ENCODE measurements at places on chromosomes 4 and X.
A peak's percentile ranks its signal among the peaks of the same experiment; 100 is the strongest.

- DNase-seq = no peak
Measured at GRCh38 chrX:16711893-16712547, 449 bp downstream of the CTPS2 start.

DNA sequence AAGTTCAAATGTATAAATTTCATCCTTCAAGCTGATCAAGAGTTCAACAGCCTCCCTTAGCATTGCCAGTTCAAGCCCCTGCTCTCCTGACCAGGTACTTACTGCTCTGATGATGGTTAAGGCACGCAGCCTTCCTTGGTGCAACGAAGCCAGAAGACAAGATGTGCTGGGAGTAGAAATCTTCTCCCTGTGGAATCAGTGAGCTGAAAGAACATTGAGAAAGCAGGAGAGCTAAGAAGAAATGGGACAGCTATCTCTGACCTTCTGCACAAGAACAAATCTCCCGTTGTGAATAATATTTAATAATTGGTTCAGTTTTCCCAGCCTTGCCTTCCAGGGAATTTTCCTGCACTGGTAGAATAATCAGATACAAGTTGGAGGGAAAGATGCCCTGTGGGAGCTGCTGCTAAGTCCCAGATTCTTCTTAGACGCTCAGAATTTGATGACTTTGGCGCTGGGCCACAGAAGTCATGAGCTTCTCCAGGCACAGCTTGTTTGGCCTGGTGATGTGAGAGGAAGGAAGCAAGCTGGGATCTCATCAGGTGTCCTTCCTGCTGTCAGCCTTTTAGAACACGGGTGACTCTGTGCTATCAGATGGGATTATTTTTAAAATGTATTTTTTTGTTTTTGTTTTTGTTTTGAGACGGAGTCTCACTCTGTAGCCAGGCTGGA, 77.8 kb downstream of the CD38 start:
- no peak for DNase-seq

DNA sequence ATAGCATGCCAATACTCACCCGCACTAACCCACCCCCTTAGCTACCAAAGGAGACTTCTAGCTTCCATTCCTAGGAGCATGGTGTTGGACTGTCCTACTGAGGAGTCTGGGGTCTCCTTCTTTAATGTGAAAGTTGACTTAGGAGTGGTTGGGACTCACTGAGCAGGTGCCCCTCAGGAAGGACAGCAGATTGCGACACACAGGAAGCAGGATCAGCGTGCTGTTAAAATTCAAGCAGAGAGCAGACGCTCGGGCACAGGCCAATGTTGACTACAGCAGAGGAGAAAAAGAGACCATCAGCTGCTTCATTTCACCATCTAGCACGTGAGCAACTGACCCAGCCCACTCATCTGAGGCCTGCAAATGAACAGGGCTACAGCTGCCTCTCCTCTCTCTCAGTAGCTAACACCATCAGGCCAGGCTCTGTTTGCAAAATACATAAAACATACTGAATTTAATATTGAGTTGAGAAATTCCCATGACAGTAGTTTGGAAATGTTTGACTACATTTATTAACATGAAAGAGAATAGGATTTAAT, 10.8 kb downstream of the NOX1 start:
- no peak for DNase-seq

- DNase-seq = no peak
Measured at GRCh38 chr4:106034220-106034619, 138.9 kb downstream of the NPNT start.

GRCh38 chr4:169179609-169180521, 90.9 kb downstream of the SH3RF1 start:
- DNase-seq = no peak

GRCh38 chr4:71411981-71412380, 73.2 kb downstream of the SLC4A4 start:
- no peak for DNase-seq

- peak; percentile 35 for DNase-seq
Measured at GRCh38 chrX:40266490-40267333, 169.0 kb upstream of the BCOR start.

- no peak for DNase-seq
Measured at GRCh38 chr4:172740434-172740833, 428.2 kb upstream of the GALNT7 start.

GRCh38 chr4:164536814-164537213, 217.1 kb upstream of the SMIM31 start:
- DNase-seq = no peak

GRCh38 chrX:36909676-36910030, 98.5 kb upstream of the FAM47C start:
- no peak for DNase-seq

DNA sequence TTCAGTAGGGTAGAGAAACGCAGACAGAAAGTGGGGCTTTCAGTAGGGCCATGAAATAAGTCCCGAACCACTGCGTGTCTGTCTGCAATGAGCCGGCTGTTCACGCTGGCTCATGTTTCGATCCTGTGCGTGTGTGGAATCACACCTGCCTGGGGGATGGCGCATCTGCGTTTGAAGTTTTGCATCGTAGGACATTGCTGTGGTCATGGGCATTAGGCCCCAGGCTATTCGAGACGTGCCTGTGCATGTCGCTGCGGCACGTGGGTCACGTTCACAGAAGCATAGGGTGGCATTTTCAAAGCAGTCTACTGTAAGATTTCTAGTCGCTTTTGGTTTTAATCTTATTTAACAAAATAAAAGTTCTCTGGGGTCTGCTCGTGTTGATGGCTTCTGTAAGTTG, 25.5 kb upstream of the HGFAC start:
- DNase-seq = no peak

DNA sequence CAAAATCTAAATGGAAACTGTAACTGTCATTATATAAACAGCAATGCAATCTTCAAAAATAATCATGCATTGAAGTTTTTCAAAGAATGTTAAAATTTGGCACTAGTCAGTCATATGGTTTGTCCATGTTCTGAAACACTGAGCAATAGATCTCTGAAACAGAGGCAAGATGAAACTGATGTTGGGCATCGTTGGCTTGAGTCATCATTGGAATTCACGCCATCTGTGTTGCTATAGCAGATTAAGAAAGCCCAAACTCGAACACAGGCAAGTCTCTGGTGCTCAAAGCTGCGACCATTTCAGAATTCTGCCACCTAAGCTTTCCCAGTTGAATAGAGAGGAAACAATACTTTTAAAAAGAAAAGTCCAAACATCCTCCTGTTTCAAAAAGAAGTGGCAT, 114.1 kb upstream of the PPARGC1A start:
- DNase-seq = no peak

GRCh38 chr4:36168127-36168878, 76.0 kb downstream of the ARAP2 start:
- DNase-seq = no peak

- DNase-seq = no peak
Measured at GRCh38 chrX:55713631-55714030, 3.9 kb upstream of the RRAGB start.

- no peak for DNase-seq
Measured at GRCh38 chr4:8380511-8381415, 59.8 kb downstream of the ACOX3 start.

DNA sequence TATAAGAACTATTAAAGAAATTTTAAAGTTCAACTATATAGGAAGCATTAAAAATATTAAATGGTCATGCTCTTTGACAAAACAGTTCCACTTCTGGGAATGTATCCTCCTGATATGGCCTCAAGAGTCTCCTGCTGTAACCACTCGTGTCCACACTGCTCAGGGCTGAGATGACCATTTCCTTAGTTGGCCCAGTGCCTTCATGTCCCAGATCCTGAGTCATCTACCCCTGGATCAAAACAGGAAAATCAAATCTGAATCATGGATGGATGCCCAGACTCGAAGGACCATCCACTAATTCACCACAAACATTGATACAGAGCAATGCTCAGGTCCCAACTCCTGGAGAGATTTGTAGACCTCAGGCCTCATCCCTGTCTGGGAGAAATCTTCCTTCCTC, 44.7 kb downstream of the GPRASP3 start:
- DNase-seq = no peak

DNA sequence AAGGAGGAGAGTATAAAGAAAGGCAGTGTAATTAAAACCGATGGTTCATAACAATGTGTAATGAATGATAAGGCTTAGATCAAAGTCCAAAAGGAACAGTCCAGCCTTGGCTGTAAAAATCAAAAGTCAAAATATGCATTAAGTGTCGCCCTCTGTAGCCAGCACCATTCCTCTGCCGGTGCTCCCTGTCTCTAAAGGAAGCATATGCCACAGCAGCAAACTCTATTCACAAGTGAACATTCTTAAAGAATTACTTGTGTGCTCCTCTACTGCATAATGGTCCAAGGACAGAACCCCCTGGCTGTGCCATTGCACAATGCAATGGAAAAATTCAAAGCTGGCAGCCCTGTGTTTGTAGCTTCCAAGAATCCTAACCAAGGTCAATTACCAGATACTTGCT, 16.3 kb upstream of the MBNL3 start:
- DNase-seq = no peak

Data from activated CD4-positive, alpha-beta T cell treated with anti-CD3 and anti-CD28 coated beads for 1 hour (primary cell).